ENCODE measurements at places on chromosomes 12 and 14.

DNA sequence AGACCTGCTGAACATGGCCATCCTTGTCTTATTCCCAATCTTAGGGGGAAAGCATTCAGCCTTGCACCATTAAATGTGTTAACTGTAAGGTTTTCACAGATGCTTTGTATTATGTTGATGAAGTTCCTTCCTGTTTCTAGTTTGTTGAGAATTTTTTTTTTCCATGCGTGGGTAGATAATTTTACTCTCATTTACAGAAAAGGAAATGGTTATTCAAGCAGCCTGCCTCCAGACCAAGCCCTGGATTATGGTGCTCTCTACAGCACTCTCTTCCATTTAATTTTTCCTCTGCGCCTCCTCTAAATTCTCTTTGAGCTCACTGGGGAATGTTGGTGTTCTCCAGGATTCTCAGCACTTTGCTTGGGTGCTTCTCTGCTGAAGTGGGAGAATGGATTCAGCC is 179.3 kb upstream of the PZP start:
- H3K4me1 ChIP-seq, result peaks cover 15% of the 10 kb centered on the region
- no peak overlapping the region for H3K4me3 ChIP-seq
- no peaks in the 10 kb centered on the region for H3K27me3 ChIP-seq
- no peaks in the 10 kb centered on the region for H3K36me3 ChIP-seq
- DNase-seq, result no peak

DNA sequence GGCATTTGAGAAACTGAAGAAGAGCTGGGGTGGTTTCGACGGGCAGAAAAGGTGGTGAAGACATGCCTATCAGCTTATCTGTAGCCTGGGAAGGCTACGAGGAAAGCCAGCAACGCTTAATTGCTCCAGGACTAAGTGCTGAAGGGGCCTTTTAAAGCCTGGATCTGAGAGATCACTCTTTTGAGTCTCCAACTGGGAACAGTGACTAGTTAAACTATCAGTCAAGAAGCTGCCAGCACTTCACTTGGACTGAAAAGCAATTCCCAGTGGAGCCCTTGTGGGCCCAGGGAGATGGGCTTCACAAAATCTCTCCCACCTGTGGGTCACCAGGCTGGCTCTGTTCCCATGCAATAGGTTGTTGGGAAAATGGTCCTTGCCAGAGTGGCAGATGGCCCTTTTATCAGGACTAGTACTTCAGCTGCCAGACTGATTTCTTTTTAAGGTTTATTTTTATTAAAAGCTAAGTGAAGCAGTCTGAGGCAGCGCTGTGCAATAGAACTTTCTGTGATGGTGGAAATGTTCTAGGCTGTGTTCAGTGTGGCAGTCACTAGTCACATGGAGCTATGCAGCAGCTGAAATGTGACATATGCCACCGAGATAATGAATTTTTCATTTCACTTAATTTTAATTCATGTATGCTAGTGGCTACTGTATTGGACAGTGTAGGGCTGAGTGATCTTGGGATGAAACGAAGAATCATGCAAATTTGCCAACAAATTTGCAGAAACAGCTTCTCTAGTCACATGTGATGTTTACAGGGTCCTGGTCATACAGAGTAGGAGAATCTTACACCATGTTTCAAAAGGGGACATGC is 276.8 kb downstream of the PCNX1 start:
- no peak for DNase-seq
- no peaks in the 10 kb centered on the region for H3K4me1 ChIP-seq
- H3K36me3 ChIP-seq, result no peaks in the 10 kb centered on the region
- peaks cover 2% of the 10 kb centered on the region for H3K27me3 ChIP-seq

DNA sequence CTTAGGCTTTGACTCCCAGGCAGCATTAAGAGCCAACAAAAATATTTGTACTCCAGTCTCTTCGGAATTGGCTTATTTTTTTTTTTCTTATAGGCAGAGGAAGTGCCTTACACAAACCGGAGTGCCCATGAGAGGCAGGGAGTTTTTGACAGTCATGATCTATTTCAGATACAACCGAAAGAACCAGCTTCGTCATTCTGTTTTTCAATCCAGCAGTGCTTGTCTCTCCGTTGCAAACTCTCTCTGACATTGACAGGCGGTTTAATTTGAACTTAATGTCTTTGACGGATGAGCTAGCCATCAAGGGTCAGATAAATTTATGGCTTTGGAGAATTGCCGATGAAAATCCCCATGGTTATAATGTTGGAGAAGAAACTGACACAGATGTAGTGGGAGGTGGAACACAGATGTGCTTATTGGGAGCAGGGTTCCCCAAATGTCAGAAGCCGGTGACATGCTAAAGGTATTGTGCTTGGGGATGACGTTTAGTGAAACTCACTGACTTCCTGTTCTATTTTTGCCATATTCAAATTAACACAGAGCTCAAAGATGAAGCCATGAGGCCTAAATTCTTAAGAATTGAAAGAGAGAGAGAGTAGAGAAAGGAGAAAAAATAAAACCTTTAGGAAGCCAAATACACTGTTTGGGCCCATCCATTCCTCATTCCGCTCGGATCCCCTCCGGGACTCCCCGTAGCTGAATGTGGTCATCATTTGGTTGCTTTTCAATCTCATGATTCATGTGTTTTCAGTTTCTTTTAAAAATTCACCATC is 59.7 kb downstream of the PLXNC1 start:
- peak overlapping the region; percentile 99 for H3K27ac ChIP-seq
- H3K4me1 ChIP-seq, result peaks cover 71% of the 10 kb centered on the region
- H3K4me3 ChIP-seq, result peak overlapping the region; percentile 86

DNA sequence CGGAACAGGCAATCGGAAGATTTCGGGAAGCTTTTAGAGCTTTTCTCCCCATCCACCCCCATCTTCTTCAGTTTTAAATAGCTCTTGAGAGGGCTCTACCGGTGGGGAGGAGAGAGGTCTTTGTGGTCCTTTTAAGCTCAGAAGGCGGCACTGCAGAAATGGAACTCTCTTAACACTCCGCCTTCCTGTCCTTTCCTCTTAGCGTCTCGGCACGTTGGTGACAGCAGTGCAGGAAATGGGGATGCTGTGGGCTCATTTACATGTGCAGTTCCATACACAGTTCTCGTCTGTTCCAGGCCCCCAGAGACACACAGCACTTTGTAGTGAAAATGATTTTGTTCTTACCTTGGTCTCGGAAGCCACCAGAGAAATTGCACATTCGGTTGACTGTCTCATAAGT is 50.4 kb upstream of the RIN3 start:
- H3K36me3 ChIP-seq, result peaks cover 5% of the 10 kb centered on the region
- no peak overlapping the region for H3K4me3 ChIP-seq

- DNase-seq, result no peak
- H3K27me3 ChIP-seq, result peaks cover 28% of the 10 kb centered on the region
- H3K36me3 ChIP-seq, result no peaks in the 10 kb centered on the region
These were observed 2.9 kb downstream of the RND1 start for GRCh38 chr12:48862760-48863159.

DNA sequence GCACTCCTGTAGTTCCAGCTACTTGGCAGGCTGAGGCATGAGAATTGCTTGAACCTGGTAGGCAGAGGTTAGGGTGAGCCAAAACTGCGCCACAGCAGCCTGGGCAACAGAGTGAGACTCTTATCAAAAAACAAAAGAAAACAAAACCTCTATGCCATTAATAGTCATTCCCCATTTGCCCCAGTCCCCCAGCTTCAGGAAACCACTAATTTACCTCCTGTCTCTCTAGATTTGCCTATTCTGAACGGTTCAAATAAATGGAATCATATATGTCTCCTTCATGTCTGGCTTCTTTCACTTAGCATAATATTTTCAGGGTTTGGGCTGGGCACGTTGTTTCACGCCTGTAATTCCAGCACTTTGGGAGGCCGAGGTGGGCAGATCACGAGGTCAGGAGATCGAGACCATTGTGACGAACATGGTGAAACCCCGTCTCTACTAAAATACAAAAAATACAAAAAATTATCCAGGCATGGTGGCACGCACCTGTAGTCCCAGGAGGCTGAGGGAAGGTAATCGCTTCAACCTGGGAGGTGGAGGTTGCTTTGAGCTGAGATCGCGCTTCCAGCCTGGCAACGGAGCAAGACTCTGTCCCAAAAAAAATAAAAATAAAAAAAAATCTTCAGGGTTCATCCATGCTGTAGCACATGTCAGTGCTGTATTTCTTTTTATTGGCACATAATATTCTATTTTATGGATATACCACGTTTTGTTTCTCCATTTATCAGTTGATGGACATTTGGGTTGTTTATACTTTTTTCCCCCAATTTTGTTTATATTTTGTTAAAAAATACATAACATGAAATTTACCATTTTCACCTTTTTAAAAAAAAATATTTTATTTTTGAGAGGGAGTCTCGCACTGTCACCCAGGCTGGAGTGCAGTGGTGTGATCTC is 31.9 kb downstream of the KNTC1 start:
- H3K4me3 ChIP-seq, result no peak overlapping the region
- H3K4me1 ChIP-seq, result peaks cover 5% of the 10 kb centered on the region

- H3K36me3 ChIP-seq, result peaks cover 13% of the 10 kb centered on the region
- H3K4me3 ChIP-seq, result no peak overlapping the region
- H3K4me1 ChIP-seq, result peaks cover 23% of the 10 kb centered on the region
These were observed 444.8 kb upstream of the RGS6 start for GRCh38 chr14:71487449-71487848.

DNA sequence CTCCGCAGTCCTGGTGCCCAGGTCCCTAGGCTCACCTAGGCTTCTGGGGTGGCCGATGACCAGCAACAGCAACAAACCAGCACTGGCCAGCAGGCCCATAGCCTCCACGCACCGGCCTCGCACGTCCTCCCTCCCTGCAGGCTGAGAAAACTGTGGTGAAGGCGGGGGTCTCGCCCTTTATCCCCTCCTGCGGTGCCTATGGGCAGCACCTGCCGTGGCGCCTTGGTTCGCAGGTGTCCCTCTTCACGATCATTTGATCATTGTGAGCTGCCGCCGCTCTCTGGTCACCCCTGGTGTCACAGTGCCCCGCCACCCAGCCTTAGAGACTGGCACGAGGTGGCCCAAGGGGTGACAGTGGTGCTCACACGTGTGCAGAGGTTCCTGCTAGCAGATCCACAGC is at the start of gene OVCH1:
Gene OVCH1, minus strand, starts transcription at position 99 of the 400 bp plus-strand sequence. Its CDS starts 0 bp downstream, at position 99.
- no peaks in the 10 kb centered on the region for H3K36me3 ChIP-seq
- H3K4me3 ChIP-seq, result no peak within 1 kb of the TSS
- no peaks in the 10 kb centered on the region for H3K4me1 ChIP-seq
- H3K27me3 ChIP-seq, result no peaks in the 10 kb centered on the region
- DNase-seq, result no peak

GRCh38 chr14:85572845-85573244 is 42.9 kb downstream of the FLRT2 start:
- peaks cover 1% of the 10 kb centered on the region for H3K27me3 ChIP-seq
- H3K4me3 ChIP-seq, result no peak overlapping the region
- H3K27ac ChIP-seq, result no peak overlapping the region
- no peaks in the 10 kb centered on the region for H3K36me3 ChIP-seq
- no peaks in the 10 kb centered on the region for H3K4me1 ChIP-seq

DNA sequence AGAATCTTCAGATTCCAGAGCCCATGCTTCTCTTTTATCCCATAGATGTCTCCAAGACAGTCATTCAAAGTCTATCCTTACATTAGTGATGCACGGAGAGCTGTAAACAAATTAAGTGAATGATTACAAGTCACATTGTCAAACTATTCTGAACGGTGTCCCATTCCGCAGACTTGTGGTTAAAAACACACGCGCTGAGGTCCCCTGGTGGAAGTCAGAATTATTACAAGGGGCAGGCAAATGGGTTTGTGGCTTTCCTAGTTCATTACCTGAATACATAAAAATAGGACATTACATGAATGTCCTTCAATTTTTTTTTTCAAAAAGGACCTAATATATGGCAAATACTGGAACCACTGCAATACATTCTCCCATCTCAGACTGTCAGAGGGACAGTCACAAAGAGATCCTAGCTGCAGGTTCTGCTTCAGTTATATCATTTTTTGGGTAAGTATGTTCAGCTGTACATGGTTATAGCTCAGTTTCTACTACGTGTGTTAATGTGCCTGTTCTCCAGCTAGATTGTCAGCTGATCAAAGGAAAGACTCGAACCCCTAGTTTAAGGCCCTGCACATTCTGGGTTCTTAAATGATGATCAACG is 53.1 kb upstream of the STON2 start:
- peaks cover 4% of the 10 kb centered on the region for H3K27me3 ChIP-seq
- H3K4me3 ChIP-seq, result no peak overlapping the region
- peaks cover 9% of the 10 kb centered on the region for H3K4me1 ChIP-seq
- DNase-seq, result peak; percentile 59
- no peaks in the 10 kb centered on the region for H3K36me3 ChIP-seq

GRCh38 chr12:5012337-5012736 is 31.3 kb upstream of the KCNA5 start:
- no peaks in the 10 kb centered on the region for H3K4me1 ChIP-seq
- H3K36me3 ChIP-seq, result no peaks in the 10 kb centered on the region
- no peak overlapping the region for H3K27ac ChIP-seq

GRCh38 chr14:29454026-29454693 is 473.5 kb downstream of the PRKD1 start:
- H3K27me3 ChIP-seq, result no peaks in the 10 kb centered on the region
- no peaks in the 10 kb centered on the region for H3K4me1 ChIP-seq
- no peak for DNase-seq
- H3K4me3 ChIP-seq, result no peak overlapping the region

DNA sequence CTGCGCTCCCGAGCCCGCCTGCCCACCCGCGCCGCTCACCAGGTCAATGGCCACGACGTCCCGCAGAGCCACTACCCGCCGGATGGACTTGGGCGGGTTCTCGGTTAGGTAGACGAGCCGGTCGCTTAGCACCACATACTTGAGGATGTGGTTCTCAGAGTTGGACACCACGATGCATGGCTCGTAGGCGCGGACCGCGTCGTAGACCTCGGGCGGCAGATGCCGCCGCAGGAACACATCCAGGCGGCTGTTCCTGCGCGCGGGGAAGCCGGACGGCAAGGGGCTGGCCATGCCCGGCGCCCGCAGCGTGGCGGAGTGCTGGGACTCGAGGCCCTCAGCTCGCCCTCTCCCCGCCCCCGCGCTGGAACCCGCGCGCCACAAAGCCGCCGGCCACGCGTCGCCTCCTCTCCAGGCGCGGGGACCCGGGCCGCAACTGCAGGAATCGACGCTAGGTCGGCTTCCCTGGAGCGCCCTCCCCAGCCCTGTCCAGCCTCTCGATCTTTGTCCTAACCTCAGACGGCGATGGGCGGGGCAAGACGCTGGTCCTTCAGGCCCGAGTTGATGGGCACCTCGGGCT is at the start of gene C12orf56:
Gene C12orf56, minus strand, starts transcription at position 484 of the 577 bp plus-strand sequence. Its CDS starts 193 bp downstream, at position 291.
- H3K27ac ChIP-seq, result peak within 1 kb of the TSS; percentile 29
- peak within 1 kb of the TSS; percentile 70 for H3K4me3 ChIP-seq
- H3K4me1 ChIP-seq, result peaks cover 12% of the 10 kb centered on the region
- peak; percentile 18 for DNase-seq

DNA sequence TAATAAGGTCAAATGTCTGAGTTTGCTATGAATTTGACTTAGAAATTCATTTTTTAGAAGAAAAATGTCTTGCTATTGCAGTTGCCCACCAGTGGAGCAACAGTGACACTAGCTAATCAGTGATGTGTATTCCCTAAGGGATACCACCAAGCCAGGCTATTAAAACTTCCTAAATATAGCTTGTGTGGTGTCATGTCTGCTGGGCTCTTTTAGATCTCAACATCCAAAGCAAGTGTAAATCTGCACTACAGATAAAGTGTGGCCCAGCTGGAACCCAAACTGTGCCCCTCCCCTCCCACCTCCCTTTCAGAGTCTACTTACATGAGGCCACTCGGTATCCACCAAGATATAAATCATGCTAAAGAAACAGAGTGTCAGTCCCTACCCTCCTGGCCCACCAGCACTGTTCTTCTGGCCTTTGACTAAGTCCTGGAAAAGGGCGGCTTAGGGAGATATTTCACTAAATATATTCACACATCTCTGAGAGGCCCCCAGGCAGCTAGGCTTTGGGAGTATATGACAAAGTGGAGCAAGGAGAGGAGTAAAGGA is 53.8 kb downstream of the SLC35F4 start:
- no peaks in the 10 kb centered on the region for H3K27me3 ChIP-seq
- H3K4me3 ChIP-seq, result no peak overlapping the region
- no peak for DNase-seq
- no peak overlapping the region for H3K27ac ChIP-seq
- H3K4me1 ChIP-seq, result peaks cover 2% of the 10 kb centered on the region

- no peak overlapping the region for H3K4me3 ChIP-seq
- H3K36me3 ChIP-seq, result no peaks in the 10 kb centered on the region
- no peak overlapping the region for H3K27ac ChIP-seq
- no peaks in the 10 kb centered on the region for H3K27me3 ChIP-seq
These were observed 345.9 kb downstream of the NAV3 start for GRCh38 chr12:78176643-78177042.

All from activated naive CD8-positive, alpha-beta T cell treated with anti-CD3 and anti-CD28 coated beads, Interleukin-2, amount 50 U/mL, for 24 hours (primary cell).